CD4-positive, alpha-beta memory T cell (primary cell): ENCODE measurements at places on chromosomes 3 and 15.

- no peak for DNase-seq
- no peak overlapping the region for H3K4me3 ChIP-seq
- H3K36me3 ChIP-seq, result no peaks in the 10 kb centered on the region
- no peak overlapping the region for H3K27ac ChIP-seq
- no peaks in the 10 kb centered on the region for H3K27me3 ChIP-seq
Measured at GRCh38 chr3:23136054-23136453, 67.1 kb upstream of the UBE2E2 start.

DNA sequence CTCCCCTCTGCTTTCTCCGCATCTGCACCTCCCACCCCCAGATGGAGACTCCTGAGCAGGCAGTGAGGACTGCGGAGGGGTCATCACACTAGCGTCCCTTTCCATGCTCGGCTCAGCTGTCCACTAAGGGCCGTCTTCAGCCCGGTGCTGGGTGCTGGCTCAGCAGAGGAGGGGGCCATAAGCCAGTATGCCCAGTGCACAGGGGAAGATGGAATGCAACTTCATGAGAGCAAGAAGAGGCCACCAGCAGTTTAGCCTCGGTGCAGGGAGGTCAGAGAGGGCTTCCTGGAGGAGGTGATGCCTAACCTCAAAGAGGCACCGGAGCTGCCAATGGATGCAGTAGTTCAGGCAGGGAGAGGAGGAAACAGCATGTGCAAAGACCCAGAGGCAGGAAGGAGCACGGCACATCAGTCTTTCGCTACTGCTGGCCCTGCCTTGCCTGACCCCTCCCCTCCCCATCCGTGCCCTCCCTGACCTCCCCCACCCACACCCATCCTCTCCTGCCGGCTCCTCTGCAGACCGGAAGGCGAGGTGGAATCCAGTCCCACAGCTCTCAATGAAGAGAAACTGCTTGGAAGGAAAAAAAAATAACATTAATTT, 15.2 kb upstream of the PLXND1 start:
- H3K4me1 ChIP-seq, result peaks cover 12% of the 10 kb centered on the region
- no peaks in the 10 kb centered on the region for H3K36me3 ChIP-seq
- no peak for DNase-seq
- H3K4me3 ChIP-seq, result no peak overlapping the region
- H3K27me3 ChIP-seq, result no peaks in the 10 kb centered on the region
- no peak overlapping the region for H3K27ac ChIP-seq

DNA sequence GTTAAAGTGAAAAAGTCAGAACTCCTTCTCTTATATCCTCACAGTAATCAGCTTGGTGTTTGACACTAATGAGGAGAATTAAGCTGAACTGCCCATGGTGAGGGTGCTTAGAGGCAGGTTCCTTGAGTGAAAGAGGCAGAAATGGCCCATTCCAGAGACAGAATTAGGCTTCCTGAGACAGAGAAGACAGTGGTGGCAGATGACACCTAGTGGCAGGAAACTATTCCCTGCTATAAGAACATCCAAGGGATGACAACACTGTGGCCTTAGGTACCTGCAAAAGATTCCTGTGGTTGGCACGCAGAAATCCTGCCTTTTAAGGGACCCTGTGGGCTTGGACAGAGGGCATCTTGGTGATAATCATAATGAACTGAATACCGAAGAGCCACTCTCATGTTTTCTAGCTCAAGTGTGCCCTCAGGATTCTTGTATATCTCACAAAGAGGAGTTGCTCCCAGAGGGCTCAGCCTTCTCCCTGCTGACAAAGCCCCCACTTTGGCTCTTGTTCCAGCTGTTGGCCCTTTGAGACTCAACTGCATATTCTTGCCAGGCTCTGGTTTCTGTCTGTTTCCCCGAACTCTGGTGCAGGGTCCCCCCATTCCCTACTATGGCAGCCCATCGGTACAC, 56.0 kb downstream of the KBTBD12 start:
- no peaks in the 10 kb centered on the region for H3K36me3 ChIP-seq
- no peak overlapping the region for H3K4me3 ChIP-seq
- H3K4me1 ChIP-seq, result no peaks in the 10 kb centered on the region

- H3K27me3 ChIP-seq, result peaks cover 4% of the 10 kb centered on the region
- no peak for DNase-seq
- no peaks in the 10 kb centered on the region for H3K4me1 ChIP-seq
- no peak overlapping the region for H3K27ac ChIP-seq
- H3K4me3 ChIP-seq, result no peak overlapping the region
Measured at GRCh38 chr3:64493149-64493548, 194.7 kb downstream of the ADAMTS9 start.

DNA sequence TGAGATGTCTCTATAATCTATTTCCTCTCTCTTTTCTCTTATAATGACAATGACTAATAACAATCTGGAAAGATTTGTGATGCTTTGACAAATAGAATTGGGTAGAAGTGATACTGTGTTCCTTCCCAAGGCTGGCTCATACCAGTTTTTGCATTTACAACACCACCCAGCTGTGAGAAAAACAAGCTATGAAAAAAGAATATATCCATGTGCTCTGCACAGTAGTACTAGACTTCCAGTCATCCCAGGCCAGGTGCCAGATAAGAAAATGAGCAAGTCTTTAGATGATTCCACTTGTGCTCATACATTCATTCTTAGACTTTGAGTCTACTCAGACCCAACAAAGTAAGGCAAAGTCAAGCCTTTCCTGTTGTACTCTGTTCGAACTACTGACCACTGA, 350.2 kb upstream of the POU1F1 start:
- no peaks in the 10 kb centered on the region for H3K36me3 ChIP-seq
- H3K4me1 ChIP-seq, result no peaks in the 10 kb centered on the region
- no peaks in the 10 kb centered on the region for H3K27me3 ChIP-seq
- no peak overlapping the region for H3K4me3 ChIP-seq
- no peak overlapping the region for H3K27ac ChIP-seq

- no peak for DNase-seq
- no peaks in the 10 kb centered on the region for H3K36me3 ChIP-seq
- H3K27ac ChIP-seq, result no peak overlapping the region
- H3K27me3 ChIP-seq, result no peaks in the 10 kb centered on the region
- H3K4me3 ChIP-seq, result no peak overlapping the region
Measured at GRCh38 chr15:63023351-63023945, 19.1 kb upstream of the TPM1 start.

GRCh38 chr15:36815786-36816185, 236.4 kb downstream of the CDIN1 start:
- DNase-seq, result no peak
- no peaks in the 10 kb centered on the region for H3K27me3 ChIP-seq
- no peaks in the 10 kb centered on the region for H3K36me3 ChIP-seq
- H3K4me1 ChIP-seq, result no peaks in the 10 kb centered on the region
